Panc1 (cell line): ENCODE measurements at places on chromosomes 1 and 21. TPM values are rescaled to one million over a fixed set of nuclear protein-coding genes. Genes with fewer than 3 reads are reported as not detected.

GRCh38 chr1:55045430-55045829, 6.1 kb downstream of the PCSK9 start:
- H3K27ac ChIP-seq: no peak overlapping the region
- peaks cover 5% of the 10 kb centered on the region; the same call in 1 of the 2 replicates for H3K4me1 ChIP-seq
- H3K36me3 ChIP-seq: no peaks in the 10 kb centered on the region

GRCh38 chr1:158043232-158043631, 49.8 kb downstream of the KIRREL1 start:
- H3K27ac ChIP-seq: no peak overlapping the region
- no peak overlapping the region for H3K4me3 ChIP-seq
- peaks cover 51% of the 10 kb centered on the region for H3K4me1 ChIP-seq
- no peak for DNase-seq

Gene CRABP2
- total RNA-seq: 1,115 TPM

DNA sequence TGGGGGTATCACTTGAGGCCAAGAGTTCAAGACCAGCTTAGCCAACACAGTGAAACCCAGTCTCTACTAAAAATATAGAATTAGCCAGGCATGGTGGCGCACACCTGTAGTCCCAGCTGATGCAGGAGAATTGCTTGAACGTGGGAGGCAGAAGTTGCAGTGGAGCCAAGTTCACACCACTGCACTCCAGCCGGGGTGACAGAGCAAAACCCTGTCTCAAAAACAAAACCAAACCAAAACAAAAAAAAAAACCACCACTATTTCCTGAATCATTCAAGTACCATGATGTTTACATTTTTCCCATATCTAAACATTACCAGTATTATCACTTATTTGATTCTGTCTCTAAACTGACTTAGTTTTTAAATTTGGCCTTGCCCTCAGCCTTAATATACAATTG, 29.5 kb downstream of the TUT4 start:
- DNase-seq: no peak
- no peak overlapping the region for H3K4me3 ChIP-seq
- H3K27me3 ChIP-seq: no peaks in the 10 kb centered on the region
- peaks cover 5% of the 10 kb centered on the region; the same call in 1 of the 2 replicates for H3K36me3 ChIP-seq
- H3K27ac ChIP-seq: no peak overlapping the region
